ENCODE measurements at places on chromosomes 11 and 22.

DNA sequence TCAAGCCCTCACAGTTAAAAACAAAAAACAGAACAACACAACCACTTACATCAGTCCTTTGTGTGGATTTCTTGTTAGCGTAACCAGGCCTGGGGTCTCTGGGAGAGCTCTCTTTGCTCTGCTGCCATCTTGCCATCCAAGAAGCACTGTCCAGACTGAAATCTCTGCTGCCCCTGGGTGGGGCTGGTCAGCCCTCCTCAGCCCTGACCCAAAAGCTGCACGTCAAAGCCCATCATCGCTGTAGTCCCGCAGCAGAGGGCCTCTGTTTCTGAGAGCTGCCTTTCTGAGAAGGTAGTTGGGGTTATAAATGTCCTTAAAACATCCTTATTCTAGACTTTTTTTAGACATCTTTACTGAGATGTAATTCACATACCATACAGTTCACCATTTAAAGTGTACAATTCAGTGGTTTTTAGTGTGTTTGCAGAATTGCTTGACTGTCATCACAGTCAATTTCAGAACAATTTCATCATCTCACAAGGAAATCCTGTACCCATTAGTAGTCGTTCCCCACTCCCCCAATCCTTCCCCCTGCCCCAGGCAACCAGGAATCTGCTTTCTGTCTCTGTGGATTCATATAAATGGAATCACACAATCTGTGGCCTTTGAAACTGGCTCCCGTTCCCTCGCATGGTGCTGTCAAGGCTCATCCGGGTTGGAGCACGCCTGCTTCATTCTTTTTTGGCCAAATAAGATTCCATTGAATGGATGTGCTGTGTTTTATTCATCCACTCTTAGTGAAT, 94.9 kb downstream of the TBC1D22A start:
- DNase-seq = no peak

DNA sequence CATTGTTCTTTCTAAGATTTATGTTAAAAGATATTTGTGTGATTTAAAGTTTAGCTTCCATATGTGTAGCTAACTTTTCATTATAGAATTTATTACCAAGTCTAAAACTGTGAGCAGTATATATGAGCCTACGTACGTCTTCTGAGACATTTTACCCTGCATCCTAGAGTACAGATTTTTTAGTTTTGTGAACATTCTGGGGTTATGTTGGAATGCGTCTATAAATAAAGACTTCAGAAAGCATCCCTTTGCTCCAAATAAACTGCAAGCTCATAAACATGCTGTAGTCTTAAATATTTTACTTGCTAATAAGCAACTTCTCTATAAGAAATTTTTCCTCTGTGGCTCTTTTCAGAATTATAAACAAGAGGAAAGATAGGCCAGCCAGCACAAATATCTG, 236.5 kb downstream of the DDX10 start:
- DNase-seq = no peak

DNA sequence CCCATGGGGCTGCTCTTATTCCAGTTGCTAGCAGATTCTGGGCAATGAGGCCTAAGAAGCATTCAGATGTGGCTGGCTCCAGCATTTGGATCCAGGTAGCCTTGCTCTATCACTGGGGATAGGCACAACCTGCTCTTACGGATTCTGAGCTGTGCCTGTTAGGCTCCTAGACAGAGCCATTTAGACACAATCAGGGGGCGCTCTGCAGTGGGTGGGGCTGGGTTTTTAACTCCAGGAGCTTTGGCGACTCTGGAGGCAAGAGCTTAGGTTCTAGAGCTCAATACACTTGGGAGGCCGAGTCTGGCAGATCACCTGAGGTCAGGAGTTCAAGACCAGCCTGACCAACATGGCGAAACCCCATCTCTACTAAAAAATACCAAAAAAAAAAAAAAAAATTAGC, 32.0 kb downstream of the KCNC1 start:
- DNase-seq = no peak

DNA sequence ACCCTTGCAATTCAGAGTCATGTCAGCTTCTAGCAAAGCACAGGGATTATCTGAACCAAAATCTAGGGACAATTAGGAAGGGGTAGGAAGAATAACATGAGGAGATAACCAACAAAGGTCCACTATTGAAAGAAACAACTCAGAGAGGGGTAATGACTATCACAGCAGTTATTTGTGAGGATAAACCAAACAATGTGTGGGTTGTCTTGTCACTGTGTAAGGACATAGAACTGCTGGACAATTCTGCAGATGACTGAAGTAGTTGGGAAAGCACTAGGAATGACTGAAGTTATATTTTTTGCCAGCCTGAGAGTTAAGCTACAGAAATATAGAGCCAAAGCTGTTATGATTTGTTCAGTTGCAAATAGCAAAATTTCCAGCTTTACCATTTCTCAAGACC, 858.4 kb upstream of the CCDC90B start:
- DNase-seq = no peak

- no peak for DNase-seq
Observed at GRCh38 chr22:20193761-20194494, 43.1 kb upstream of the CCDC188 start.

DNA sequence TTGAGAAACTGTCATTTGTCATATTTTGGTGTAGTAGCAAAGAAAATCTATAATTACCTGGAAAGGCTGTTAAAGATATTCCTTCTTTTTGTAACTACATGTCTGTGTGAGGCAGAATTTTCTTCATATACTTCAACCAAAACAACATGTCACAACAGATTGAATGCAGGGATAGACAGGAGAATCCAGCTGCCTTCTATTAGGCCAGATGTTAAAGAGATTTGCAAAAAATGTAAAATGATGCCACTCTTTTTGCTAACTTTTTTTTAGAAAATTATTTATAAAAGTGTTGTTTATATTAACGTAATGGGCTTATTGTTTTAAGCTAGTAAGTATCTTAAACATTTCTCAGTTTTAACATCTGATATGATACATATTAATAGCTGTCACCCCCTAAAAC, 12.7 kb downstream of the DGKZ start:
- no peak for DNase-seq

- no peak for DNase-seq
Observed at GRCh38 chr11:4433856-4434255, 15.2 kb upstream of the OR52K2 start.

DNA sequence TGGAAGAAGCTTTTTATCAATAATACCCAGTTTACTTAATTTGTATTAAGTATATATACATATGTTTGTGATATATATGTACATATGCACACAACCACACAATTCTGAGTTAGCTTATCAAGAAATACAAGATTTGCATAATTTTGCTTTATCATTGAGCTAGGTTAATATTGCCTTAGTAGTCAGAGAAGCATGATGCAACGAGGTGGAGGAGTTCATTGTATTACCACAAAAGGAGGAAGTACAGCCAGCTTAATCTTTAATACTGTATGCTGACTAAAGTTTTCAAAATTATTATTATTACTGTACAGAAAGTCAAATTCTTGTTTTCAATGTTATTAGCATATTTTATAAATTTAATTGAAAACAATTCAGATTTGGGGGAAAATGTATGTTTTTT, 278.4 kb upstream of the PDGFD start:
- no peak for DNase-seq

DNA sequence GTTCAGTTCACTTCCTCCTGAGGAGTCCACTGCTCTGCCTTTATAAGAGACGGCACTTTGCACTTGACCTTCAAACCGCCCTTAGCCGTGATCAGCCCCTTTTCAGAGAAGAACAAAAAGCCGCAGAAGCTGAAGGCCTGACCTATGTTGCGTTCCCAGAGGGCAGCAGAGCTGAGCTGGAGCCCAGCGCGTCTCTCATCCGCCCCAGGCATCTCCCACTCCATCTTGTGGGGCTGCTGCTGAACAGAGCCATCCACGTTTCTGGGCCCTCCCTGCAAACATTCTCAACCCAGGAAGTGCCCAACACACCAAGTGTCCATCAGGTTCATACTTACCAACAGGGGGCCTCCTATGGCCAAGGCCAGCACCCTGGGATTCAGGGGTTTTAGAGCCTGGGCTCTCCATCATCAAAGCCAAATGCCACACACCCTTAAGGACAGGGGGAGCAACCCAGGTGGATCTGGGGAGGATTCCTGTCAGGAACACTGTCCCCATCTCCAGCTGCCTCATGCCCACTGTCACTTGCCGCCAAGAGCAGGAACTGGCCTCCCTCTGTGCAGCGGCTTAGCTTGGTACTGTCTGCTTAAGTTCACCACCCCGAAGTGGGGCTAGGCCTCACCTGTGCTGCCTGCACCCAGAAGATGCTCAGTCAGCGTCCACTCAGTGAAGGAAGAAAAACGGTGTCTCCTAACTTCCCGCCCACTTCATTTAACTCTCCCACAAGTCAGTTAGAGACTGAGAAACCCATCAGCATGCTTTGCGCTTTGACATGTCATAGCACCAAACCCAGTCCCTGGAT, 16.0 kb upstream of the EFCAB6 start:
- DNase-seq = no peak

DNA sequence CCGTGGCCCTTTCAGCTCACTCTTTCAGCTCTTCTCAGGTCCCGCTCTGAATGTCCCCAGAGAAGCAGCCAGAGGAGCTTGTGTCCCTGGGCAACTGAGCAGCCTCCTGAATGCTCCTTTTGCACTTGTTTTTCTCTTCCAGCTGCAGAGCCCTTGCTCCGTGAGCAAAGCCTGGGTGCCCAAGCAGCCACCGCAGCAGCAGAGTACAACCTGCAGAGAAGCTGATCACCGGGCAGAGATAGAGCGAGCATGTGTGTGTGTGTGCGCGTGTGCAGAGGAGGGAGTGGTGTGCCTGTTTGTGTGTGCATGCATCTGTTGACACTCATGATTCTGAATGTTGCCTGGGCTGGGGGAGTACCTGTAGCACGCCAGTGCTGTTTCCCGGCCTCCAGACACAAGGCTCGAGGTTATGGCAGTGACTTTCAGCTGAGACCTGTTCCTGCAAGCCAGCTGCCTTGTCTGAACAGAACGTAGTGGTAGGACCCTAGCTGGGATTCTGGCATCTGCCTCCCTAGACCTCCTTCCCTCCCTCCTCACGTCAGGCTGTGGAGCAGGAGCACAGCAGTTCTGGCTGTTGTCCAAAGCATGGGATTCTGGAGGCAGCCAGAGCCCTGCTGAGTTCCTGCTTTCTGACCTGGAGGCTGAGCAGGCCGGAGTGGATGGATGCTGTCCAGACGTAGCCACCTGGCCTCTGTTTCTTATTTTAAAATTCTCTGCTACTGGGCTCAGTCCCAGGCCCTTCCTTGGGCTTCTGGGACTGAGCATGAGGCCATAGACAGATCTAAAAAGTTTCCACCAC, 4.5 kb upstream of the MAPK8IP1 start:
- no peak for DNase-seq

GRCh38 chr11:3092603-3093141, 35.4 kb upstream of the CARS1 start:
- DNase-seq = no peak

- DNase-seq = no peak
Observed at GRCh38 chr11:112706863-112707262, 254.4 kb upstream of the NCAM1 start.

DNA sequence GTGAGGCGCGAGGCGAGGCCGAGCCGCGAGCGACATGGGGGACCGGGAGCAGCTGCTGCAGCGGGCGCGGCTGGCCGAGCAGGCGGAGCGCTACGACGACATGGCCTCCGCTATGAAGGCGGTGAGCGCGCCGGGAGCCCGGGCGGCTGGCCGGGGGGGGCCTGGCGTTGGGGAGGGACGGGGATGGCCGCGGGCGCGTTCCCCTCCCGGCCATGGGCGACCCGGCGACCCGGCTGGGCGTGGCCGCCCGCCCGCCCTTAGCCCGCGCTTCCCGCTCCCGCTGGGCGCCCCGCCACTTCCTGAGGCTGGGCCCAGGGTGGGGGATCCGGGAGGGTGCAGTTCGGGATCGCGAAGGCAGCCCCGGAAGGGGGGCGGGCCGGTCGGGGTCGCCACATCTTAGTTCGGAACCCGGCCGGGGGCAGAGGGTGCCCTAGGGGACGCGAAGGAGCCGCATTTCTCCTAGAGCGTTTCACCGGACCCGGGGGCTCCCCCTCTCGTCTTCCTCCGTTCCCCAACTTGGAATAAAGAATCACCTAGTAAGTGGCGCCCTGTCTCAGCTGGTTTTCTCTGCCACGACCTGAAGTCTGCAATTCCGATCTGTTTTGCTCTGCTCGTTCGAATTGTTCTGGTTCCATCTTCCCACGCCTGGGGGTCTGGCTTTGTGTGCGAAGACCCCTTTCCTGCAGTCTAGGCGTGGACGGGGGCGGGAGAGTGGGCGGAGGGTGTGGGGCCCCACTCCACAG, 536 bp downstream of the YWHAH start:
- DNase-seq = peak; percentile 17

DNA sequence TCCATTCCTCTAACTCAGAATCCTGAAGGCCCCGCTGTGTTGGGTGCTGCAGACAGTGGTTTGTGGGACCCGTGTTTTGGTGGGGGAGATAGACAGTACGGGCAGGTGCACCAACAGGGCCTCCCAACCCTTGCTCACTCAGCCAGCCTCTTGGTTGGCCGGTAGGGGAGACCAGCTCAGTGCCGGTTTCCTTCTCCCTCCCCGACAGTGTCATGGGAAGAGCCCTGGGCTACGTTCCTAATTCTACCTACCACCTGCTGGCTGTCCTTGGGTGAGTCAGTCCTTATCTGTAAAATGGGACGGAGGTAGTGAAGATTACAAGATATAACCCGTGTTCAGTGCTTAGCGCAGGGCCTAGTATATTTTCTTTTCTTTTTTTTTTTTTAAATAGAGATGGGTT, 5.9 kb downstream of the TMEM134 start:
- DNase-seq = no peak

GRCh38 chr22:21972293-21972779, 10.3 kb downstream of the TOP3B start:
- DNase-seq = peak; percentile 56

- no peak for DNase-seq
Observed at GRCh38 chr11:29452146-29452545, 564.7 kb downstream of the KCNA4 start.

- no peak for DNase-seq
Observed at GRCh38 chr22:31284281-31285155, 7.8 kb downstream of the PIK3IP1 start.

Data from stimulated activated CD8-positive, alpha-beta memory T cell treated with anti-CD3 and anti-CD28 coated beads, Interleukin-4, amount 100 ng/mL, for 24 hours (primary cell).